ENCODE measurements at places on chromosomes 6 and 20. TPM values are rescaled to one million over a fixed set of nuclear protein-coding genes. Genes with fewer than 3 reads are reported as not detected.

The TMEM74B gene
- 0.44 TPM for total RNA-seq

The C6orf163 gene
- 0.79 TPM for total RNA-seq

The CST2 gene
- total RNA-seq: not detected

DNA sequence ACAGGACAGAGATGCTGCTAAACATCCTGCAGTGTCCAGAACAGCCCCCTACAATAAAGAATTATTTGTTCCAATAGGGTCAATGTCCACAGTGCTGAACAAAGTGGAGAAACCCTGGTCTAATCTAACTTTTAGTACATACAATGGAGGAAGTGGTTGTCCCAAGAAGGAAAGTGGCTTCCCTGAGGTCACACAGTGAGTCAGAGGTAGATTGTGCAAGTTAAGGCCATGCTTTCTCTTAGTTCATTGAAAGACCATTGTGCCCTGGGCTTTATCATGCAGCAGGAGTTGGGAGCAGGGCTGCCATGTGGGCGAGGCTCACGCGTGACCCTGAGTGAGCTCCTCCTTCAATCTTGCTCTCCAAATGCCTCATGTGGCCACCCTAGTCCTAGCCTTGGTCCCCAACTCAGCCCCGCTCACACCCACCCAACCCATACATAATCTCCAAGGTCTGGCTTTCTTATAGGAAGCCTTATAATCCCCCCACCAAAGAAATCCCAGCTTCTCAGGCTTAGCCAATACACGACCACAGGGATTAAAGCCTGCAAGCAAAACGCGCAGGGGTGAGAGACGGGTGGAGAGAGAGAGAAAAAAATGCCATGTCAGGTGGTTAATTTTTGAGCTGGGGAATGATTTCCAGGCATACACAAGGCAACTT is 19.9 kb downstream of the SLC13A3 start:
- no peak for DNase-seq

- DNase-seq: no peak
Observed at GRCh38 chr6:170404697-170405096, 98.1 kb downstream of the FAM120B start.

- DNase-seq: no peak
Observed at GRCh38 chr6:8245726-8246125, 143.4 kb upstream of the EEF1E1 start.

GRCh38 chr6:3813150-3813780 is 35.9 kb upstream of the FAM50B start:
- peak; percentile 98 for DNase-seq

- DNase-seq: no peak
Observed at GRCh38 chr6:49847673-49848072, 18.7 kb downstream of the CRISP1 start.

DNA sequence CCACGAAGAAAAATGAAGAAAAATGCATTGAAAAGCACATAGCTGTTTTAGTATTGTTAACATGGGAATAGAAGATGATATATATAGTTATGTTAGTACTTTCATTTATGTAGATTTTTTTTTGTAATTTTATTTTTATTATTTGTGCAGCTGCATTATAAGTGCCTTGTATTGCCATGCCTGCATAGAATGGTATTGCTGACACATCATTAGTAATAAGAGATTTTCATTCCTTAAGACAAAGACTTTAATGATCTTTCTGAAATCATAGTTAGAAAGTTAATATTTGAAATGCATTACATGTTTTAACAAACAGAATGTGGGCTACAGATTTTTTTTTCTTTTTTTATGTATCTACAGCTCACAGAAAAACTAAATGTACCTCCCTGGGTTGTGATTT is 506.5 kb downstream of the NKAIN2 start:
- DNase-seq: no peak

Measured in lung microvascular endothelial cell (primary cell).